CD4-positive, alpha-beta T cell treated with Interleukin-1 beta for 1 hour (primary cell): ENCODE measurements at places on chromosomes 6 and 20.
A peak's percentile ranks its signal among the peaks of the same experiment; 100 is the strongest.

DNA sequence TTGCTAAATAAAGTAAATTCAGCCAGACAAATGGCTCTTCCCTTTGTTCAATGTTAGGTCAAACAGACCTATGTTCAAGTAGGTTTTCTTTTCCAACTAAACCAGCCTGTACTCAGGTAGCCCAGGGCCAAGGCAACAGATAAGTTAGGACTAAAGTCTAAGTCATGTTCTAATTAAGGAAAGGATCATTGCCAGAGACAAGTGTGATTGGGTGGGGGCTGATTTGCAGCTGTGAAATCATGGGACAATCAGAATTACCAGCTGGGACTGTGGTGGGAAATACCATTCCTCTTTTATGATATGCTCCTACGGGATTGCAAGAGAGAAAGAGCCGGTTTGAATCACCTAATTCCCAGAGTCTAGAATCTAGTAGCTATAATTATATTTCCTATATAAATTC lies 4.2 kb upstream of the FBXO30 start:
- DNase-seq, result no peak

DNA sequence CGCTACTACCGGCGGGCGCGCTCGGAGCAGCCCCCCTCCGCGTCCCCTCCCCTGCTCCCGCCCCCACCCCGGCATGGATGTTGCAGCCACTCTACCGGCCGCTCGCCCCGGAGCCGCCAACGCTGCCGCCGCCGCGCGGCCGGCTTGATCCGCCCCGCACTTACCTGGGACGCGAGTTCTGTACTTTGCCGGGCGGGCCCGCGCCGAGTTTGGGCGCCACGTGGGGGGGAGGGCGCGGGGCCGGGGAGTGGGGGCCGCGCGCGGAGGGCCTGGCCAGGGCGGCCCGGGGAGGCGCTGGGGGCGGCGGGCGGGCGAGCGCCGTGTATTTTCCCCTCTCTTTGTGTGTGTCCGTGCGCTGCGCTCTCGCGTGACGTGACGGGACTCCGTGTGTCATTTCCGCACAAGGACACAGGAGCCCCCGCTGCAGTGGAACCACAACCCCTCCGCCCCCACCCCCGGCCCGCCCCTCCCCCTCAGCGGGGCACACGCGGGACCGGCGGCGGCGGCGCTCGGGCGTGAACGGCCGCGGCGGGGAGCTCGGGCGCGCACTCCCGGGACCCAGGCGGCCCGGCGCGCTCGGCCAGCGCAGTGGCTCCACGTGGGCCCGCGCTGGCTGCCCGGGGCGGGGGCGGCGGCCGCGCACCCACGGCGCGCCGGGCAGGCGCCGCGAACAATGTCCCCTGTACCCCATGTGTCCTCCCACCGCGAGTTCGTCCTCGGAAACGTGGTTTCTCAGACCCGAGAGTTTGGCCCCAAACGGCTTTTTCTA lies at the start of gene BEND3:
Gene BEND3 (minus strand): TSS at position 590 of the 769 bp plus-strand sequence. CDS start 16,230 bp downstream, outside the sequence.
- DNase-seq, result peak; percentile 59

DNA sequence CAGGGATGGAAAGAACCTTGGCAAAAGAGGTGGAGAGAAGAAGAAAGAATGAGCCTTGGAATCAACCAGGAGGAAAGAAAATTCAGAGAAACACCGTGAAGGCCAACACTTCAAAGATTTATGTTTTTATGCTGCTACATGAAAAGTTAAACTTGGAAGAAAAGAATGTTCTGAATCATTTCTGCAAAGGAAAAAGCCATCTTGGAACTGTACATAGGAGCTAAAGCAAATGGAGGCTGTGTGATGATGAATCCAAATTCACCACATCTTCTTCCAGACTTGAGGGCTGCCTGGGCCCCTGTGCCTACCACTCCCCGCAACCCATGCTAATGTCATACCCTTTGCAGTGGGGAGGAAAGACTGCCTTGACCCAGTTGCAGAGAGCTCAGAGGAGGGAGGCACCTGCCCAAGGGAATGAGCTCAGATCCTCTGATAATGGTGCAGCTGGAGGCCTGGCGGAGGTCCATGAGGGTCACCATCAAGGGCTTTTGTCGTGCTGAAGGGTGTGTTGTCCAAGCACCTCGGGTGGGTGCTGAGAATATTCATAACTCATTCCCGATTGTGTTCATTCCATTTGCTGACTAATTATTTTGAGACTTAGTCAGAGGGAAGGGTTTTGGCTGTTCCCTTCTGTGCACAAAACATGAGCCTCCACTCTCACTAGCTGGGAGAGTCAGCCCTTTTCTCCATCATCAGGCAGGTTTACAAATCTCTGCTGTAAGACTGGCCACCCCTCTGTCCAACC lies 245.8 kb upstream of the JAG1 start:
- DNase-seq, result no peak

DNA sequence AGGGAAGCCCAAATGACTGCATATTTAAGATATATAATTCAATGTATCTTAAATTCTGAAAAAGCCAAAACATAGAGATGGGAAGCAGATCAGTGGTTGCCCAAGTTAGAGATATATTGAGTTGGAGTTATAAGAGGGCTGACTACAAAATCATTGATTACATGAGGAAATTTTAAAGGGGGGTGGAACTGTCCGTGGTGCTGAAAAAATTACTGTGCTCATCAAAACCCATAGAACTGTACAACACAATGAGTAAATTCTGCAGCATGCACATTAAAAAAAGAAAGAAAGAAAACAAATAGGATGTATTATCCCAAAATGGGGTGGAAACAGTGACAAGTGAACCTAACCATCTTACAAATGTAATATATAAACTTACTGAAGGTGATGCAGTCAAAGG lies 100.9 kb downstream of the FUT9 start:
- no peak for DNase-seq

- no peak for DNase-seq
Observed at GRCh38 chr6:56637640-56638039, 5.0 kb downstream of the DST start.

DNA sequence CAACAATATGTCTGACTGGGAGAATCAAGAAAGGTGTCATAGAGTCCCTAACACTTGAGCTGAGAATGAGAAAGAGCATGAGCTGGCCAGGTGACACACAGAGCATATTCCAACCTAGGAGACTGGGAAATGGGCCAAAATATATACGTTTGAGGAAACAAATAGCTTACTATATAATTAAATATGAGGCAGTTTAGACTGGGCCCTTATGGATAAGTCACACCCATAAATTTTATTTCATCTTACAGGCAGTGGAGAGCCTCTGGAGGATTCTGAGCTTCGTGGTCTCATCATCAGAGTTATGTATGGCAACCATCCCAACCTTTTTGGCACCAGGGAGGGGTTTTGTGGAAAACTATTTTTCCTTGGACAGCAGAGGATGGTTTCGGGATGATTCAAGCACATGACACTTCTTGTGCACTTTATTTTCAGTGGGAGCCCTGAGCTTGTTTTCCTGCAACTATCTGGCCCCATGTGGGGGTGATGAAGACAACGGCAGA lies 12.9 kb upstream of the NQO2 start:
- DNase-seq, result no peak

DNA sequence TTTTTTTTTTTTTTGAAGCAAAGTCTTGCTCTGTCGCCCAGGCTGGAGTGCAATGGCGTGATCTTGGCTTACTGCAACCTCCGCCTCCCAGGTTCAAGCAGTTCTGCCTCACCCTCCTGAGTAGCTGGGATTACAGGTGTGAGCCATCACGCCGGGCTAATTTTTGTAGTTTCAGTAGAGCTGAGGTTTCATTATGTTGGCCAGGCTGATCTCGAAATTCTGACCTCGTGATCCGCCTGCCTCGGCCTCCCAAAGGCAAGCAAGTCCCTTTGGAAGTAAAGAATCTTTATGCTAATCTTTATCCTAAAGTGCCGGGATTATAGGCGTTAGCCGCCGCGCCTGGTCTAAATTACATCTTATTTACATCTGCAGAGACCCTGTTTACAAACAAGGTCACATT lies 1.5 kb downstream of the PSMG4 start:
- DNase-seq, result no peak

- no peak for DNase-seq
Observed at GRCh38 chr6:136777651-136778050, 14.6 kb downstream of the MAP3K5 start.

DNA sequence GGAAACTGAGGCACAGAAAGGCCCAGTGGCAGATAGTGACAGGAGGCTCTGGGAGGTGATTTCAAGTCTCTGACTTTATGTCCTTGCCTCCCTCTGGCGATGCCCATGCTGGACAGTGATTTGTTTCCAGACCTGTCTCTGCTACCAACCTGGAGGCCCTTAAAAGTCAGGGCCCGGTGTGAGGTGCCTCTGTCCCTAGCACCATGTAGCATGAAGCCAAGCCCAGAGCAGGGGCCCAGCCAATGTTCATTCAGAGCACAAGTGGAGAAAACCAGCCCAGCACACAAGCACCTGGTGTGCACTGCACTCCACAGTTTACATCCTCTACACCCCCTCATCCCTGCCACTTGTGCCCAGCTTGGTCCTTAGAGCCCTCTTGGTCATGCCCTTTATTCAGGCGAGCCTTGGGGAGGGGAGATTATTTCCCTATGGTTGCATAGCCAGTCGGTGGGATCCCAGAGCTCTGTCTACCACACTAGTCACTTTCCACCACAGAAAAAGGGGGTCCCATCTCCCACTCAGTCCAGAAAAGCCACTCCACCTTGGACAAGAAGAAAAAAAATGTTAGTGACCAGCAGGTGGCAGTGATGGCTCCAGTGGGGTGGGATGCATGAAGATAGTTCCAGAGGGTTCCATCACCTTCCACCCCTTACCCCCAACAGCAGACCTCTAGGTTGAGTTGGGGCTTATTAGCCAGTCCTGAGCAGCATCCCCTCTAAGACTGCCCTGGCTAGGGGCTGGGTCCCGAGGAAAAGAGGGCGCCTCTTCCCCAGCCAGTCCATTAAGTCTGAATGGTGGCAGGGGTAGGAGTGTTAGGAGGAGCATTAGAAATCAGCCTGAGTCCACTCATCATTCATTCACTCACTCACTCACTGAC lies 30.9 kb downstream of the KIAA1755 start:
- no peak for DNase-seq

DNA sequence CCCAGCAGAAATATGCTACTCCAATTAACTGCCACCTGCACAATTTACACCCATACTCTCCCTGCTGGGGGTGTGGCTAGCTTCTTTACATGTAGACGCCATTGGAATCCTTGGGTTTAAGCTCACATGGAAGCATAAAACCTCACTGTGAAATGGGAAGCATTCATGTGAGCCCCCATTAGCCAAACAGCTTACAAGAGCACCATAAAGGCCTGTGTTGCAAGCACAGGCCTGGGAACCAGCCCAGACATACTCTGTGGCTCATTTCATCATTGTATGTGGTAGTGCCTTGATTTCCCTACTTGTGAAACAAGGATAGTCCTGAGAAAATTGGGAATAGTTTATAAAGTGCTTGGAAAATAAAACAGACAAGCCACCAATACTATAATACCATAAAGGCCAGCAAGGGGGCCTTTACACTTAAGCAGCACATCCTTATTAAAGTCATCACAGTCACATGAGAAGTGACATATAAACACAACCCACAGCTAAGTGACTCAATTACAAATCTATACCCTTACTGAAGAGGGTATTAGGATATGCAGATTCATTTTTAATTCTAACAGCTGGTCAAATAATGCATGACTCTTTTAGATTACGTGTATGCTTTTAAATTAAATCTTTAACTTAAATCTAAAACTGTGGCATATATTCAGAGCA lies 6.8 kb downstream of the ADNP start:
- no peak for DNase-seq

GRCh38 chr6:149182262-149182661 lies 135.2 kb upstream of the TAB2 start:
- peak; percentile 20 for DNase-seq

GRCh38 chr6:2503816-2504494 lies 246.8 kb downstream of the MYLK4 start:
- DNase-seq, result no peak

DNA sequence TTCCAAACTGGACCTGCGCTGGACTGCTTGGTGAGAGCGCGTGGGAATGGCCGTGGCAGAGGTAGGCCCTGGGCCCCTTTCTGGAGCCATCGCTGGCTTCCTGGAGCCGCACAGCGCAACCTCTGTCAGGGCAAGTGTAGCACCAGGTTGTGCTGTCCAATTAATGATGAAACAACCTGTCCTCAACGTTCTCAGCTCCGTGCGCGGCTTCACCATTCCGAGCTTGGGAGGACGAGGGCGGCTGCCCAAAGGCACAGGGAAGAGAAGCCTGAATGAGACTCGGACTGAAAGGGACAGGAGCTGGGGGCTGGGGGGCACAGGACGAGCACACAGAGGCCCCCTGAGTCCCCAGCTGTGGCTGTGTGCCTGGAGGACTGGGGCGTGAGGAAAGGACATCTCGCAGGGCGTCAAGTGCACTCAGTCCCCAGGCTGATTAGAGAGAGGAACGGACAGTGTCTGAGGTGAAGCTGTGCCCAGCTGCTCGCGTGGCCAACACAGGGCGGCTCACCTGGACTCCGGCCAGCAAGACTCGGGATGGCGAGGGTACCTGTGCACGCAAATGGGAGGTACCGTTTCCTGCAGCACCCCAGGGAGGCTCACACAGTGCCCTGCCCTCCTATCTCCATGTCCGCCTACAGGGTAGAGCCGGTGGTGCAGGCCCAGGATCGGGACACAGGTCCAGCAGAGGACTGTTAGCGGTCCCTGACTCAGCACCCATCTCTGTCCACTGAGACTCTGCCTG lies 403.3 kb downstream of the TAF4 start:
- no peak for DNase-seq

GRCh38 chr20:36895036-36895435 lies 19.1 kb downstream of the TLDC2 start:
- DNase-seq, result no peak

GRCh38 chr6:2918936-2919335 lies 15.8 kb upstream of the SERPINB9 start:
- no peak for DNase-seq

GRCh38 chr6:151494235-151494935 lies 568 bp downstream of the CCDC170 start:
- DNase-seq, result peak; percentile 49

GRCh38 chr6:259901-260508 lies 32.3 kb upstream of the DUSP22 start:
- DNase-seq, result no peak
